ENCODE measurements at places on chromosomes 12 and 14. TPM values are rescaled to one million over a fixed set of nuclear protein-coding genes. Genes with fewer than 3 reads are reported as not detected.

The CLEC12A gene
- not detected for total RNA-seq

The CHST11 gene
- 14.8 TPM for total RNA-seq

DNA sequence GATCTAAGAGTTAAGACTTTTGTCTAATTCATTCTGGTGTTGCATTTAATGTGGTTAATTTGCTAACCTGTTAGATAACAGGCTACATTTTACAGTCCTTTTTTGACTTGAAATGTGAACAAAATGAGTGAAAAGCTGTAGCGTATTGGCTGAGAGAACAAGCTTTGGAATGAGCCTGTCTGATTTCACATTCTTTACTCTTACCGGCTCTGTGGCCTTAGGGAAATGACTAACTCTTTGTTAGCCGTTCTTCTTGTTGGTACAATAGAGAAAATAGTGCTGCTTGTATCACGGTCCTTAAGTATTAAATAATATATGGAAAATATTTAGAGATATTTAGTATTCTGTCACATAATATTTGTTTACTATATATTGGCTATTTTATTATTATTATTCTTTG is 1.9 kb downstream of the MNAT1 start:
- DNase-seq = no peak

DNA sequence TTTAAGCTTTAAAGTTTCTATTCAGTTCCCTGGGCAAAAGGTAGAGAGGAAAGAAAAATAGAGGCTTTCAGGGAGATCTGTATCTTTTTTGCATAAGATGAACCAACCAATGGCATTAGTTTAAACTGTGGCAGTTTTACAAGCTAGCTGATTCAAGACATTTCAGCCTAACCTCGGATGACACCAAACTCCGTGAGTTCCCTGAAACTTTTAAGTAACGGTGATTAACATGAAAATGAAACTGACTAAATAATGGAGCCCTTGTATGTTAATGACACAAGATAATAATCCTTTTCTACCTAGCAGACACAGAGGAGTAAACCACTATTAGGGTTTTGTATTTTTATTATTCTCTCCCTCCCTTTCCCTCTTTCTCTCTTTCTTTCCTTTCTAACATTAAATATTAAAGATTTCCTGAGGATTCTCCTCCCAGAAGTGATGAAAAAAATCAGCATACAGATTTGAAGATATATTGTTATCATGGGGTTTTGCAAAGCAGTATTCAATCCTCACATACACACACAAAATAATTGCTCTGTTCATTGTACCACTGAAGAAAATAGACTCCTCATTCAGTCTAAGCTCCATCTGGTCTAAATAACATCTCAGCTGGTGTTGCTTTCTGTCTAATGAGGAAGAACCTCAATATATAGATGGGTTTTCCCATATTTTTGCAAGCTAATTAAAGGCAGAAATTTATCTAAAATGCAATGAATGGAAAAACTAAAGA is 483.8 kb downstream of the NOVA1 start:
- no peak for DNase-seq

The SYNJ2BP gene
- total RNA-seq = 20.5 TPM

The KSR2 gene
- 1.8 TPM for total RNA-seq

DNA sequence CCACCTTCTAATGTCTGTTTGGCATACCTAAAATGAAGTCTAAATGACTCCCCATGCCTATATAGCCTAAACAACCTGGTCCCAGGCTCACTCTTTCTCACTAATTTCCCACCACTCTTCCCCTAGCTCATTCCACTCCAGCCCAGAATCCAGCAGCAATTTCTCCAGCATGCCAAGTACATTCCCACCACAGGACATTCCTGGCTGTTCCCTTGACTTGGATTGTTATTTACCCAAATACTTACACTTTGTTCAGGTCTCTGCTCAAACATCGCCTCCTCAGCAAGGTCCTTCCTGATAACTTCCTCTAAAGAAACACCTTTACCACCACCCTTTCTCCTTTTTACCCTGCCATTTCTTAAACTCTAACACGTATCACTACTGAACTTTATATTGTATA is 743.4 kb downstream of the RPS29 start:
- no peak for DNase-seq

The GUCY2C gene
- total RNA-seq = not detected

GRCh38 chr12:107662484-107662883 is 23.1 kb upstream of the PWP1 start:
- no peak for DNase-seq

The LRP1-AS gene
- not detected for total RNA-seq

The NINJ2 gene
- total RNA-seq = 1.8 TPM

DNA sequence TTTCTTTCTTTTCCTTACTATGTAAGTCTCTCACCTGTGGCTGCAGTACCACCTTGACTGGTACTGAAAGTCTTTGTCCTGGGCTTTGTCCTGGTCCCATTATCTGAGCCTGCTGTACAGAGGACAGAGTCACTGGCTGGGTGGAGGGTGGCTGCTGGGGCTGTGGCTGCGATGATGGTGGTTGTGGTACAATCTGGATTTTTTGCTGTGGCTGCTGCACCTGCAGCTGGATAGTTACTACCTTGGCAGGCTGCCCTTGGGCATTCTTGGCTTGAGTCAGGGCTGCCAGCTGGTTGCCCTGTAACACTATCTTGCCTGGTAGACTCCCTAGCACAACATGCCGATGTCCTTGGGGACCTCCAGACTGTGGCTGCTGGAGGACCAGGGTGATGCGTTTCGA is 27.0 kb downstream of the CHD8 start:
- peak; percentile 65 for DNase-seq

The CHD8 gene
- total RNA-seq = 42.4 TPM

- DNase-seq = no peak
Measured at GRCh38 chr12:40300490-40300889, 75.7 kb downstream of the LRRK2 start.

DNA sequence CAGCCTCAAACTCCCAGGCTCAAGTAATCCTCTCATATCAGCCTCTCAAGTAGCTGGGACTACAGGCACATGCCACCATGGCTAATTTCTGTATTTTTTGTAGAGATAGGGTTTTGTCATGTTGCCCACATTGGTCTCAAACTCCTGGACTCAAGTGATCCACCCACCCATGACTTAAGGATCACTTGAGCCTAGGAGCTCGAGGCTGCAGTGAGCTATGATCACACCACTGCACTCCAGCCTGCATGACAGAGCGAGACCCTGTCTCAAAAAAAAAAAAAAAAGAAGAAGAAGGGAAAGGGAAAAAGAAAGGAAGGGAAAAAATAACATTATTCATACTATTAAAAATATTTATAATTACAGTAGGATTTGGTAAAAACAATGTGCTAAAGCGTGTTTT is 19.2 kb downstream of the EPS8 start:
- DNase-seq = no peak

- no peak for DNase-seq
Measured at GRCh38 chr14:61326146-61326545, 4.8 kb downstream of the PRKCH start.

The CIT gene
- total RNA-seq = 0.56 TPM

- no peak for DNase-seq
Measured at GRCh38 chr12:58719161-58719560, 201.1 kb downstream of the LRIG3 start.

GRCh38 chr14:33030386-33030785 is 91.7 kb downstream of the NPAS3 start:
- DNase-seq = no peak

GRCh38 chr14:73426877-73427276 is 31.5 kb downstream of the NUMB start:
- no peak for DNase-seq

The PAWR gene
- 30.5 TPM for total RNA-seq

The KRT6C gene
- total RNA-seq = not detected

DNA sequence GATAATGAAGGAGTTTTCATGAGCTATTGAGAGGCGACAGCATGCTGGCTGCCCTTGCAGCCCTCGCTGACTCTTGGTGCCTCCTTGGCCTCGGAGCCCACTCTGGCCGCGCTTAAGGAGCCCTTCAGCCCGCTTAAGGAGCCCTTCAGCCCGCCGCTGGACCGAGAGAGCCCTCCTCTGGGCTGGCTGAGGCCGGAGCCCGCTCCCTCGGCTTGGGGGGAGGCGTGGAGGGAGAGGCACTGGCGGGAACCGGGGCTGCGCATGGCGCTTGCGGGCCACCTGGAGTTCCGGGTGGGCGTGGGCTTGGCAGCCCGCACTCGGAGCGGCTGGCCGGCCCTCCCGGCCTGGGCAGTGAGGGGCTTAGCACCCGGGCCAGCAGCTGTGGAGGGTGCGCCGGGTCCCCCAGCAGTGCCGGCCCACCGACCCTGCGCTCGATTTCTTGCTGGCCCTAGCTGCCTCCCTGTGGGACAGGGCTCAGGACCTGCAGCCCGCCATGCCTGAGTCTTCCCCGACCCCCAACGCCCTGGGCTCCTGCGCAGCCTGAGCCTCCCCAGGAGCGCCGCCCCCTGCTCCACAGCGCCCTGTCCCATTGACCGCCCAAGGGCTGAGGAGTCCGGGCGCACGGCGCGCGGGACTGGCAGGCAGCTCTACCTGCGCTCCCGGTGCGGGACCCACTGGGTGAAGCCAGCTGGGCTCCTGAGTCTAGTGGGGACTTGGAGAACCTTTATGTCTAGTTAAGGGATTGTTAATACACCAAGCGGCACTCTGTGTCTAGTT is 20.1 kb upstream of the PAWR start:
- peak; percentile 60 for DNase-seq
